ENCODE measurements at places on chromosomes 5 and 9. TPM values are rescaled to one million over a fixed set of nuclear protein-coding genes. Genes with fewer than 3 reads are reported as not detected.

The C5orf58 gene
- polyA plus RNA-seq: not detected

The PCDHB8 gene
- polyA plus RNA-seq: not detected

The TLE4 gene
- polyA plus RNA-seq: 20.4 TPM

The SLCO4C1 gene
- 0.05 TPM for polyA plus RNA-seq

The PTCD2 gene
- 2.4 TPM for polyA plus RNA-seq

The SLC27A6 gene
- polyA plus RNA-seq: not detected

The PLPPR1 gene
- polyA plus RNA-seq: not detected
